IMR-90 (cell line): ENCODE measurements at places on chromosomes 2 and 18. TPM values are rescaled to one million over a fixed set of nuclear protein-coding genes. Genes with fewer than 3 reads are reported as not detected.

Gene LPIN1
- total RNA-seq: 21.3 and 21.7 TPM in 2 replicates

- peak; percentile 96 for DNase-seq
- H3K36me3 ChIP-seq: no peaks in the 10 kb centered on the region
- peaks cover 8% of the 10 kb centered on the region for H3K27me3 ChIP-seq
- peaks cover 18% of the 10 kb centered on the region for H3K4me1 ChIP-seq
- H3K27ac ChIP-seq: peak overlapping the region; percentile 56; the same call in 1 of the 2 replicates
Measured at GRCh38 chr2:64952511-64953482, 36.4 kb upstream of the SLC1A4 start.

- H3K4me3 ChIP-seq: no peak overlapping the region
- H3K27me3 ChIP-seq: peaks cover 4% of the 10 kb centered on the region
- no peaks in the 10 kb centered on the region for H3K36me3 ChIP-seq
Measured at GRCh38 chr18:48064978-48065600, 134.6 kb upstream of the SMAD2 start.

DNA sequence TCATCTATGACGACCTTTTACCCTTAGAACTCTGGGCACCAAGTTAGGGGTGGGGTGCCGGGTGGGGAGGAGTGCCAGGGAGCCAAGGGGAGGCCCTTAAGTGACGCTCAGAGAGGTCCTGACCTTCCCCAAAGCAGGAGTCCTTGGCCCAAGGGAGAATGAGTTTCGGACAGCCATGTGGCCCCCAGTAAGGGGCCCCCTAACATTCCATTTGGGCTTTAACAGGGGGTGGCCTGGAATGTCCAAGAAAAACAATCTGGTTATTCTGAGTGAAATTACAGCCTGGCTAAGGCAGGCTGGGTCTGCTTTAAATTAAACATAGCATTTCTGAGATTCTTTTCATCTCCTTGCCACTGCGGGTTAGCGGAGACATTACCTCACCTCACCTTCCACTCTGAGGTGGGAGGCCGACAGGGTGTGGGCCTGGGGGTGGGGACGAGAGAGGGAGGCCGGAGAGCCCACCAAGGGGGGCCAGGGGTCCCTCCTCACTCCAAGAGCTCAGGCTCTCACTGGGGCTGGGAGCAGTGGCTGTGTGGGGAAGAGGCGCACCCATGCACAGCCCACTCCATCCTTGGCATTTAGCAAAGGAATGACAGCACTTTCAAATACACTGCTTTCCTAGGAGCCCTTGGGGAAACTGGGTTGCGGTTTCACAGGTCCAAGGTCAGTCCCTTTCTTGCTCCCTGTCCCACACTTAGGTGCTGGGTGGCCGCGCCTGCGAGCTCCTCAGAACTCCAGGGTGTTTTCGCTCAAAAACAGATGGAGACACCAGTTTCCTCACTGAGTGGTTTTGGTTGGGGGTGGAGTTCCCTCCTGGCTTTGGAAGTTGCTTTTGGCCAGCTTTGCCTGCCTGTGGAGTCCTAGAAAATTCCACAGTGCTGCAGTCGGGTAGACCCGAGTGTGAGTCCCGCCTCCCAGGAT, 107.4 kb downstream of the POLR1A start:
- peak overlapping the region; percentile 93 for H3K27ac ChIP-seq
- no peaks in the 10 kb centered on the region for H3K27me3 ChIP-seq
- peaks cover 32% of the 10 kb centered on the region for H3K4me1 ChIP-seq
- no peaks in the 10 kb centered on the region for H3K36me3 ChIP-seq
- H3K4me3 ChIP-seq: no peak overlapping the region

Gene RIF1
- total RNA-seq: 43.9 and 53.6 TPM in 2 replicates

DNA sequence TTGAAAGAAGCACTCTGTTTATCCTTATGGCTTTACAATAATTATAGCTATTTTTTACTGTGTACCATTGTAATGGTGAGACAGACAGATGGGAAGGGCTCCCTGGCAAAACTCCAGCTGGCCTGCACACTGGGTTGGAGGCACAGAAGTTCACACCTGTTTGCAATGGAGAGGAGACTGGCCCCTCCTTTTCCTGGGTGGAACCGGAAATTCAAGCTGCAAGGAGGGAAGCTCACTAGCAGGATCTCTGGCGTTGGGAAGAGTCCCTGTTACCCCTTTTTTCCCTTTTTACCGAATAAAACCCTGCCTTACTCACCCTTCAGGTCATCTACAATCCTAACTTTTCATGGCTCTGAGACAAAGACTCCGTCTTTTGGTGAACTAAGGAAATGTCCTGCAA, 100.3 kb upstream of the TFPI start:
- H3K4me3 ChIP-seq: no peak overlapping the region
- no peaks in the 10 kb centered on the region for H3K4me1 ChIP-seq
- no peaks in the 10 kb centered on the region for H3K36me3 ChIP-seq
- H3K27me3 ChIP-seq: no peaks in the 10 kb centered on the region

- H3K27ac ChIP-seq: no peak overlapping the region
- no peak overlapping the region for H3K4me3 ChIP-seq
Measured at GRCh38 chr2:234932591-234933168, 19.1 kb upstream of the SH3BP4 start.

Gene FBLN7
- under 0.01 and 0.18 TPM in 2 replicates for total RNA-seq

- DNase-seq: no peak
- H3K27me3 ChIP-seq: no peaks in the 10 kb centered on the region
- H3K36me3 ChIP-seq: no peaks in the 10 kb centered on the region
- H3K27ac ChIP-seq: peak overlapping the region; percentile 99
- H3K4me1 ChIP-seq: peaks cover 15% of the 10 kb centered on the region
Measured at GRCh38 chr2:231667496-231667895, 40.8 kb upstream of the PTMA start.

- H3K27me3 ChIP-seq: no peaks in the 10 kb centered on the region
- DNase-seq: no peak
- H3K27ac ChIP-seq: no peak overlapping the region
- no peaks in the 10 kb centered on the region for H3K4me1 ChIP-seq
Measured at GRCh38 chr18:42860011-42860410, 255.5 kb downstream of the RIT2 start.

DNA sequence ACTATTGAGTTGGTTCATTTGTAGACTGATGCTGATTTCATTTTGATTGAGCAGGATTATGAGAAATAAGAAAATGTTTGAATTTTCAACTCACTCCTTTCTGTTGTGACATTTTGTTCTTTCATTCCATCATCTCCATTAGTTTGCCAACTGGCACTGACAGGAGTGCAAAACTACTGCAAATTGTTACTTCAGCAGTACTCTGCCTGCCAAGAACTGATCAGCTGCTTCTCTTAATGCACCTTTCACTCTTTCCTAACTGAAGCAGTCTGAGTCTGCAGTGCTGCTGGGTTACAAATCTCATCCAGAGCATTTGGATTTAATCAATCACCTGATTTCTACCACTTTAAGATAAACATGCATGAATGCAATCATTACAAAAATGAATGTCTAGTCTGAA, 70.9 kb downstream of the TMEFF2 start:
- no peaks in the 10 kb centered on the region for H3K27me3 ChIP-seq
- no peaks in the 10 kb centered on the region for H3K36me3 ChIP-seq
- H3K4me1 ChIP-seq: peaks cover 2% of the 10 kb centered on the region; the same call in 1 of the 2 replicates
- peak; percentile 4 for DNase-seq
- H3K27ac ChIP-seq: no peak overlapping the region

Gene CCDC141
- total RNA-seq: under 0.01 TPM in 1 of 2 replicates, not detected in the other

- H3K27ac ChIP-seq: no peak overlapping the region
- no peak overlapping the region for H3K4me3 ChIP-seq
- H3K27me3 ChIP-seq: no peaks in the 10 kb centered on the region
- peaks cover 2% of the 10 kb centered on the region for H3K36me3 ChIP-seq
Measured at GRCh38 chr2:11161747-11162146, 6.5 kb downstream of the SLC66A3 start.

DNA sequence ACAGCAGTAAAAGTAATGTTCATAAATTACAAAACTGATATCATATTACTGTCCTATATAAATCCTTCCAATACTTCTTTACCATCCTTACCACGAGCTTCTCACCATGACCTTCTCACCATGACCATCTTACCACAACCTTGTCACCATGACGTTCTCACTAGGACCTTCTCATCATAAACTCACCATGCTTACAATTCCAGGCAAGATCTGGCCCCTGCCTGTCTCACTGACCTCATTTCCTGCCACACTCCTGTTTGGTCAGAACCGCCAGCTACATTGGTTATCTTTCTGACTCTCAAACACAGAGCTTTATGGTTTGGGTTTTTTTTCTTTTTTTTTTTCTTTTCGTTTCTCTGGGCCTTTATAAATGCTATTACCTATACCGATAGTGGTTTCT, 827.6 kb downstream of the RNF144A start:
- H3K27me3 ChIP-seq: no peaks in the 10 kb centered on the region
- no peak overlapping the region for H3K4me3 ChIP-seq
- H3K36me3 ChIP-seq: no peaks in the 10 kb centered on the region
- H3K4me1 ChIP-seq: no peaks in the 10 kb centered on the region
- no peak overlapping the region for H3K27ac ChIP-seq
